ENCODE measurements at places on chromosomes 11 and 22.

DNA sequence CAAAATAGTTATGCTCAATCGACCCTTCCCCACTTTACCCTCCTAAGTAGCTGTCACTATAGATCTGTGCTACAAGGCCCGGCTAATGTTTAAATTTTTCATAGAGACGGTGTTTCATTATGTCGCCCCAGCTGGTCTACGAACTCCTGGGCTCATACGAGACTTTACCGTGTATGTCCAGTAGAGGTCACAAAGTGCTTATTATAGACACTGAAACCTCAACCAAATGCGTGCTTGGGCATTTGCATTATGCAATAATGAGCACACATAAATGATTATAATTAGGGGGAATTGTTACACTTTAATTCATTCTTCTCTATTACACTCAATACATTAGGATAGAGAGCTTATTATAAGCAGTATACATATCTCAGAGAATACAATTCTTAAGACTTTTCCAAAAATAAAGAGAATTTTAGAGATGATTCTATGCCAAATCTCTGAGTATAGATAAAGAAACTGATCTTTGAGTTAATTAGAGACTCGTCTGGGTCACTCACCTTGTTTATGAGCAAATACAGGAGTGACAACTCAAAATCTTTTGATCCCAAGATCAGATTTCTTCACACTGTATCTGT is 12.5 kb upstream of the MRPL16 start:
- DNase-seq = peak; percentile 8

DNA sequence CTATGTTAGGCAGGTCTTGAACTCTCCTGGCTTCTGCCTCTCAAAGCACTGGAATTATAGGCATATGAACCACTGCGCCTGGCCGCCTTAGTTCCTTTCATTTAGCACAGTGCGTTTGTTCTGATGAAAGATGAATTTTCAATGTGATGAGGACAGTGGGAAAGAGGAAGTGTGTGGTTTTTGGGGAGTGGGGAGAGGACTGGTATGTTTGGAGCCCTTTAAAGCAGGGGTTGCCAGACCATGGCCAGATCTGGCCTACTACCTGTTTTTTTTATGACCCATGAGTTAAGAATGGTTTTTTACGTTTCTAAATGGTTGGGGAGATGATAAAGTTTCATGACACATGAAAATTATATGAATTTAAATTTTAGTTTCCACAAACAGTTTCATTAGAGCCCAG is 12.5 kb downstream of the ATXN10 start:
- DNase-seq = no peak

DNA sequence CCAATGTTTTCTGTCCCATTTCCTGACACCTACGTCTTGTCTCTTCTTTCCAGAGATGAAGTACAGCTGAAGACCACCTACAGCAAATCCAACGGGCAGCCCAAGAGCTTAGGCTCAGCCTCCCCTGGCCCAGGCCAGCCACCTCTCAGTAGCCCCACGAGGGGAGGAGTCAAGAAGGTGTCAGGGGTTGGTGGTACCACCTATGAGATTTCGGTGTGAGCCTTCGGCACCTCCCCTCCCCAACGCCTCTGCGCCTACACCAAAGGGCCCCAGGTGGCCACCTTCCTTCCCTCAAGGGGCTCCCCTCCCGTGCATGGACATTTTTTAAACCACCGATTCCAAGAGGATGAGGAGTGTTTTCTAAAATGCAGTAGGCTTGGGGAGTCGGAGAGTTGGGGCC is 12.2 kb downstream of the MED19 start:
- DNase-seq = no peak

DNA sequence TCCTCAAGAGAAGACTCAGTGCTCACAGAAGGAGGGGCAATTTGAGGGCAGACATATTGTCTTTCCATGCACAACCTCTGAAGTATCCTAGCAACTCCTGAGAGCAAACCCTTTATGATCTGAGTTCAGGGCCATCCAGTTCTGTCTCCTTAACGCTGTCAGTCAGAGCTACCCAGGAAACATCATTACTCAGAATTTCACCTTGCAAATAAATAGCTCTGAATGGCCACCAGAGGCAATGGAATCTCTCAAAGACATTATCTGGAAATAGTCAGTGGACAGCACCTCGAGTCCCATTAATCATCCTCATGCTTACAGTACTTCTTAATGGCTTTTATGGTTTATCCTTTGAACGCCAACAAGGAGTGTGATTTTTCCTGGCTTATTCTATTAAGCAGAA is 656.1 kb downstream of the OPCML start:
- DNase-seq = no peak

DNA sequence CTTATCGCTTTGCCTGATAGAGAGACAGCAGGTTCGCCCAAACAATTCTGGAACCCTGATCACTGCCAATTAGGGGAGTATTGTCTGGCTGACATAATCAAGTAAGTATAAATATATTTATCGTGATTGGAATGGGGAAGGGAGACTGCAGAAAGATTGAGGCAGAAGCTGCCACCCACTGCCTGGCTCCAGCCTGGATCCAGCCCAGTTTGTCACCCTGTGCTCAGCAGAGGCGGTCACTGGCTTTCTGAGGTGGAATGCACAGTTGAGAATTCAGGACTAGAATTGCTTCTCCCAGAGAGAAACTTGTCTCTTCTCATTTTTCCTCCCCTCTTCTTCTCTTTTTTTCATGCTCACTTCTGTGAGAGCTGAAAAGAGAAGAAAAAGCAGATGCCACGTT is 25.9 kb downstream of the GRAP2 start:
- DNase-seq = no peak

DNA sequence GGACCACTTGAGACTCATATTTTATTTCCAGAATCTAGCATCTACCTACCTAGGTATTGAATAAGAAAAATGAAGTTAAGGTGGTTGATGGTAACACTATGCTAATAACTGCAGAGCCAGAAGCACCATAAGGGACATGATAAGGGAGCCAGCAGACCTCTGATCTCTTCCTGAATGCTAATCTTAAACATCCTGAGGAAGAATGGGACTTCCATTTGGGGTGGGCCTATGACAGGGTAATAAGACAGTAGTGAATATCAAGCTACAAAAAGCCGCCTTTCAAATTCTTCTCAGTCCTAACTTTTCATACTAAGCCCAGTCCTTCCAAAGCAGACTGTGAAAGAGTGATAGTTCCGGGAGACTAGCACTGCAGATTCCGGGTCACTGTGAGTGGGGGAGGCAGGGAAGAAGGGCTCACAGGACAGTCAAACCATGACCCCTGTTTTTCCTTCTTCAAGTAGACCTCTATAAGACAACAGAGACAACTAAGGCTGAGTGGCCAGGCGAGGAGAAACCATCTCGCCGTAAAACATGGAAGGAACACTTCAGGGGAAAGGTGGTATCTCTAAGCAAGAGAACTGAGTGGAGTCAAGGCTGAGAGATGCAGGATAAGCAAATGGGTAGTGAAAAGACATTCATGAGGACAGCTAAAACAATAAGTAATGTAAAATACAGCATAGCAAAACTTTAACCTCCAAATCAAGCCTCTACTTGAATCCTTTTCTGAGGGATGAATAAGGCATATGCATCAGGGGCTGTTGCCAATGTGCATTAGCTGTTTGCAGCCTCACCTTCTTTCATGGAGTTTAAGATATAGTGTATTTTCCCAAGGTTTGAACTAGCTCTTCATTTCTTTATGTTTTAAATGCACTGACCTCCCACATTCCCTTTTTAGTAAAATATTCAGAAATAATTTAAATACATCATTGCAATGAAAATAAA is 2.1 kb downstream of the HBB start:
- DNase-seq = no peak

DNA sequence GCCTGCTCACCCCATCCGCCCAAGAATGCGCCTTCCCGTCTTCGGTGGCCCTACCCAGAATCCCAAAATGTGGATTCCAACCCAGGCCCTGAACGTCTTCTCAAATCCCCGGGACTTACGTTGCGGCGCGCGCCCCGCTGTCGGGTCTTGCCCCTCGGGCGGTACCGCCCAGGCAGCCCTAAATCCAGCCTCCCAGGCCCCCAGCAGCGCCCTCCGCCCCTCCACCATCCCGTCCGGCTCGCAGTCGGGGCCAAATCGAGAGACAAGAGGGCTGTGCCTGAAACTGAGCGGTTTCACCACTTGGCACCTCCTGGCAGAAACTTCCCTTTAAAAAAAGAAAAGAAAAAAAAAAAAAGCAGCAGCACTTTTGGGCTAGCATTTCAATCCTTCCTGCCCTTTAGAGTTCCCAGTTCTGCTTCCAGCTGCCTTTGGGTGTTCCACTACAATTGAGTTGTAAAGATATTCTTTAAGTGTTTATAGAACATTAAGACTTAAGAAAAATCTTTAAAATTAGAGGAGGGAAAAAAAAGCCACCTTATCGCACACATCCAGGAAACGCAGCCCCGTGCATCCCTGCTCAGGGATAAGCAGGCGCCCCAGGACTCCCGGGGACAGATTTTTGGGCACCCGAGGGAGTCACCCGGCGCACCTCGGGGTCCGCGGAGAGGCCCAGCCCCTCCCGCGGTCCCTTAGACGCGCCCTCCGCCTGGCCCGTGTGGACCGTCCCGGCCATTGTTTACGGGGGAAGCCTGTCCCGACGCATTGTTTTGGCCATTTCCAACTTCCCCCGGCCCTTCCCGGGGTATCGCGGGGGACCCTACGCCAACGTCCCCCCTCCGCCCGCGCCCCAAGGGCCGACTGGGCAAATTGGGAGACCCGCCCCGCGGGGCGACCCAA is 57.6 kb downstream of the KCNJ4 start:
- DNase-seq = no peak

DNA sequence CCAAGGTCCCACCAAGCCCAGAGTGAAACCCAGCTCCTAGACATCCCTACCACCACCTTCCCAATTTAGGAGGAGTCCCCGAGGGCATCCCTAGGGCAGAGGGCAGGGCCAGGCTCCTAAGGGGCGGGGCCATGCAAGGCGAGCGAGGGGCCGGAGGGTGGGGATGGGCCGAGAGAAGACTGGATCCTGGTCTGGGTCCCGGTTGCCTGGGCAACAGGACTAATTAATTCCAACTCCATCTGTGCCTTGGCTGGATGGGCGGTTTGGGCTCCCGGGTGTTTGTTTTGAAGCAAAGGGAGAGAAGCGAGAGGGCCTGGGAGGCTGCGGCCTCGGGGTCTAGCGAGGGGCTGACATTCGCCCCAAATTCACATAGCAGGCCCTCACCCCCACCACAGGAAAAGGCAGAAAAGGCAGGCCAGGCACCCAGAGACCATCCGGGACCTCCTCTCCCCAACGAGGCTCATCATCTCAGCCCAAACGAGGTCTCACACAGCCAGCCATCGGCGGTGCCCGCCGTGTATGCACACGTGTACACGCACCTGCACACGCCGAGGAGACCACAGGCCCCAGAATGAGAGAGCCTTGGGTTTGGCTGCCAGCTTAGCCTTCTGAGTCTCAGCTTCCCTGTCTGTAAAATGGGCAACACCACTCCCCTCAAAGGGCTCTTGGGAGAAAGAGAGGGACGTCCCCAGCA is 23.9 kb downstream of the ELFN2 start:
- DNase-seq = no peak

DNA sequence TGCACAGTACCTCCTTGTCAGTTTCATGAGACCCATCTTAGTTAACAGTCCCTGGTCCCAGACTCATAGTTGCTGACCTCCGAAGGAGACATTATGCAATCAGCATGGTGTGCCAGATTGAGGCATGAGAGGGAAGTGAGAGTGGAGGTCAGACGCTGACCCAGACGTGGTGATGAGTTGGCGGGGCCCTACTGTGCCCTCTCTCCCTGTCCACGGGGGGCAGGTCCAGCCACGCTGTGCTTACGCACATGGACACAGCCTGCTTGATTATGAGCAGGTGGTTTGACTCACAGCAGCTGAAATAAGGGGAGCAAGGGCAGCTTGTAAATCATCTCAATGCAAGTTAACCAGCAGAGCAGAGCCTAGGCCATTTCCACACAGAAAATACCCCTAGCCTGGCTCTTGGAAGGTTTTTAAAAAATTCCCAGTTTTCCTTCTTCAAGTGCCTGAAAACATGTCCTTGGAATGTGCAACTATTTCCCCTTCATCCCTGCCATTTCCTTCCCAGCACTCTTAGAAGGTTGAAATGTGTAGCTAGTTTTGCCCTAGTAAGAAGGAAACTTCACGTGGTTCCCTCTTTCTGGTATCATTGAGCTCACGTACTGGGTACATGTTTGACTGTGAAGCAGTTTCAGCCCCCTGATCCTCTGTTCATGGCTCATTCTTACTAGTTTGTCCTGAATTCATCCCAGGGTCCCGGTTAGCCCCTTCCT is 122.6 kb upstream of the SORL1-AS1 start:
- DNase-seq = no peak

GRCh38 chr22:32971276-32971675 is 86.9 kb downstream of the SYN3 start:
- DNase-seq = no peak

- DNase-seq = peak; percentile 37
Measured at GRCh38 chr22:19679522-19680101, 34.7 kb upstream of the SEPTIN5 start.

GRCh38 chr11:72552399-72552910 is 118.1 kb upstream of the CLPB start:
- DNase-seq = no peak

- no peak for DNase-seq
Measured at GRCh38 chr11:123475469-123475868, 45.4 kb downstream of the GRAMD1B start.

DNA sequence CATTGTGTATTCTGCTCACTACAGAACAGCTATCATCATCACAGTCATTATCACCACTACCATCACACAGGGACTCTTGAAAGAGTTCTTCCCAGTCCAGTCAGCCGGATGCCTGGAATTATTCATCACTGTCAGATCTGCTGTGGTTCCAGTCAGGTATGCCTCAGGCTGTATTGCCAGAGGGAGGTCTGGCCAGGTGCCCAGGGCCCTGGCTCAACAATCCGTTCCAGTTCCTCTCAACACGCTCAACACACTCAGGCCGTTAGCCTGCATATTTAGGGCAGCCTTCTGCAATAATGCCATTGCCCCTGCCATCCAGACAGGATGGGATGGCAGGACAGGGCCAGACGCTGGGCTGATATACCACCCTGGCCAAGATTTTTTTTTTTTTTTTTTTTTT is 28.6 kb upstream of the RASL10A start:
- no peak for DNase-seq

DNA sequence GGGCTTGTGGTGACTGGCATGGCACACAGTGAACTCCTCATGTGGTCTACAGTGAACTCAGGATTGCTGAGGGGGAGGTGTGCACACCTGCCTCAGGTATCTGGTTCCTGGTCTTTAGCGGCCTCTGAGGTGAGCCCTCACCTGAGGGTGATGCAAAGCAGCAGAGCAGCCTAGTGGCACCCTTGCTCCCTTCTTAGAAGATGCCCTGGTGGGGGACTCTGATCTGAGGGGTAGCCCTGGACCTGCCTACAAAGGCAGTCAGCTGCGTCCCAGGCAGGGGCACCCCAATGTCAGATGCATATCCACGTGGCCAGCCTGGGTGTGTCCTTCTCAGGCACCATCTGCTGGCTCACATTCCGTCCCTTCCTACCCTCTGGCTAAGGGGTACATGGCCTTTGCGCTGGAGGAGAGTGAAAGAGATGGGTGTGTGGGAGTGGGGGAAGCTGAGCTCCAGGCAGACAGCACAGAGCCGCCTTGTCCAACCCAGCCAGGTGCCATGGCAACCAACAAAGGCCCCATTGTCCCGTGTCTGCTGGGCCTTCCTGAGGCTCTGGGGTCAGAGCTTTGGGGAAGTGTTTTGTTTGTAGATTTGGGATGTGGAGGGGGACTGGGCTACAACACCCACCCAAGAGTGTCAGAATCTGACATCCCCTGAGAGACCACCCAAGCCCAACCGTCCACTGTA is 5.8 kb downstream of the PLEKHB1 start:
- DNase-seq = no peak
